Stimulated activated naive CD8-positive, alpha-beta T cell treated with anti-CD3 and anti-CD28 coated beads, Interleukin-15, amount 100 ng/mL, for 72 hours (primary cell): ENCODE measurements at places on chromosomes 13 and 19.

DNA sequence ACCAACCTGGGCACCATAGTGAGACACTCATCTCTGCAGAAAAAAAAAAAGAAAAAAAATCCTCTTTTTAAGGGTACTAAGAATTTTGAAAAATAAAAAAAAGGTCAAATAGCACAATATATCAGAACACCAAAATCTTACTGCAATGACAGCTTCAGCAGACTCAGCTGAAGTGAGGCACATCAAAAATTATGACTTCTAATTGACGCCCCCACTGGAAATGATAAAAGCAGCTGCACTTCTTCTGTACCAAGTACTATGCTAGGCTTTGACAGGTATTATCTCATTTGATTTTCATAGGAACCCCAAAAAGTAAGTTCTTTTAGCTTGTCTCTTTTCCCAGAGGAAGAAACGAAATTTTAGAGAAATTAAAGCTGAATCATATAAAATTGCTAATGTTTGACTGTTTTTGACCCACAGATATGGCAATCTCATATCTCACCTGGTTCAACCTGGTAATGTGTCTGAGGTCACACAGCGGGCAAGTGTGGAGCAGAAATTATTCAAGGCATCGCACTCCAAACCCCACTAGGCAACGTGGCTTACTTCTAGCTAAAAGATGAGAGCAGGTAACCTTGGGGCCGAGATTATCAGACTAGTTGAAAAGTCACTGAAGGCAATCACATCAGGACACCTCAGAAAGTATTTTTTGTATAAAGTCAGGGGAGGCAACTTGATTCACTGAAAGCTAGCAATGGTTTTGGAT lies 78.1 kb downstream of the TNFSF11 start:
- no peak for DNase-seq

DNA sequence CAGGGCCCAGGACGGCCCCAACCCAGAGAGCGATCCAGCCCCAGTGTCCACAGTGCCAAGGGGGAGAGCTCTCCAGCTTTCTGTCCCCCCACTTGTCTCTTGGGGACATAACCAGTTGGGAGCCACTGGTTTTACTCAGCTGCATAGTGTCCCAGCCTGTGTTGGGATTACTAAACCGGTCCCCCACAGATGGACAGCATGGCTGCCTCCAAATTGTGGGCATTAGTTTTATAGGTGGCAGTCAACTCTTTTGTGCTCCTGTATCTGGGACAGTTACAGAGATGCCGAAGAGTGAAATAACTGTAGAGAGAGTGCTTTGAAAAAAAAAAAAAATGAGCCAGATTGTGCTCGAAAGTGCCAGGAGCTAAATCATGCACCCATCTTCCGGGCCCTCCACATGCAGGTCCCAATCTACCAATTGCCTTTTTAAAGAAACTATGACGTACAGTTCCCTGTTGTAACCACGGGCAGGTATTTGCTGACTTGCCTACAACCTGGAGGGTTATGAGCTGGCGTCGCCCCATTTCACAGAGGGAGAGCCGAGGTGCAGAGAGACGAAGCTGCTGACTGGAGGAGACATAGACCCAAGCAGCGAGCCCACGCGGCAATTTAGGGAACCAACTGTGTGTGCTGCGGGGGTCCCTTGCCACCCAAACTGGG lies 2.4 kb upstream of the NFIC start:
- DNase-seq = no peak

DNA sequence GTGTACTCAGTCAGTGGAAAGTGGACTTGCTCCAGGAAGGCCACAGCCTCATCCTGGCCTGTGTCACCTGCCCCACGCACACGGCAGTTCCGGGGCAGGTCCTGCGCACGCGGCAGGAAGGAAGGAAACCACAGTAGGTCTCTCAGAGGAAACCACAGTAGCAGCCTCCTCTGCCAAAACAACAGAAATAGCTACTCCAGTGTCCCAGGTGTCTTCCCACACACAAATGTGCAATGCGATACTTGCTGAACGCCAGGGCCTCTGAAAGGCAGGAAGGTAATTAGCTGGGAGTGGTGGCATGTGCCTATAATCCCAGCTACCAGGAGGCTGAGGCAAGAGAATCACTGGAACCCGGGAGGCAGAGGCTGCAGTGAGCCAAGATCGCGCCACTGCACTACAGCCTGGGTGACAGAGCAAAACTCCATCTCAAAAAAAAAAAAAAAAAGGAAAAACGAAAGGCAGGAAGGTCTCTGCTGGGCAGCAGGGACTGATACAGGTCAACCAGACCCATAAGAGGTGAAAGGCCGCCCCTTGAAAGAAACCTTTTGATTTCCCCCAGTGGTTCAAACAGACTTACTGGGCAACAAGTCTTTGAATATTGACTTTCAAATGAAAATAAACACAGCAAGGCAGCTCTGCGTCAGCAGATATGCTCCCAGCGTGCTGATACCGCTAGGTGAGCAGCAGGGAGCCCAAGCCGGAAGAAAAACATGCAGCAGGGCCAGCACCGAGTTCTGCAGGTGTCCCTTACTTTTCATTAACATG lies 49.5 kb downstream of the CRYL1 start:
- peak; percentile 40 for DNase-seq

- peak; percentile 71 for DNase-seq
Measured at GRCh38 chr19:58009666-58010301, 7.2 kb upstream of the ZNF606 start.

GRCh38 chr13:51212758-51213157 lies 9.4 kb upstream of the FAM124A start:
- no peak for DNase-seq

GRCh38 chr19:16883522-16883921 lies 5.3 kb upstream of the F2RL3 start:
- DNase-seq = no peak

GRCh38 chr19:38649305-38650171 lies 2.1 kb downstream of the ACTN4 start:
- no peak for DNase-seq

DNA sequence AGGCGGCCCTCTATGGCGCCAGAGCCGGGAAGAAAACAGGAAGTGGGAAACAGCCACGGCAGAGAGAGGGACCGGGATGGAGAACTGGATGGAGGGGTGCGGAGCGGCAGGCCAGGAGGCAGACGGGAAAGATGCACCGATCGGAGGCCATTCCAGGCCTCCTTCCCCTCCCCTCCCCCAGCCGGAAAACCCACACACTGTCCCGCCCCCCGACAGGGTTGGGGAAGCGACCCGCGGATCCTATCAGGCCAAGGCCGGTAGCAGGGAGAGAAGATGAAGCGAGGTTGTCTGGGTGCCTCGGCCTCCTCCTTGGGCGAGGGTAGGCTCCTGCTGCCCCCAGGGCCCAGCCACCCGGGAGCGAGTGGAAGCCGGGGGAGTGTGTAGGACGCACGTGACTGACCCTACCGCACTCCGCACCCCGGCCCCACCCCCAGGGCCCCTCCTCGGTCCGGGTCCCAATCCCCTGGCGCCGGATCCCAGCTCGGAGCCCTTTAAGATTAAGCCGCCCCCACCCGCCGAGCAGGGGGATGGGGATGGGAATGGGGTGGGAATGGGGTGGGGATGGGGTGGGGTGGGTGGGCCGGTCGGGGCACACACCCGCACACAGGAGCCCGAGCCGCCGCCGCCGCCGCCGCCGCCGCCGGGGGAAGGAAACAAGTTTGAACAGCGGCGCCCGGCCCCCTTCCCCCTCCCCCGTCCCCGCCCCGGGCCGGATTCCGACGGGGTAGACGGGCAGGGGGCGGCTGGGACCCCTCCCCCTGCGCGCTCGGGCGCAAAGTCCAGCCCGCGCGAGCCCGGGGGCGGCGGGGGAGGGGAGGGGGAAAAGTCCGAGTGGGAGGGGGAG lies 1.5 kb downstream of the ERF start:
- DNase-seq = peak; percentile 53

DNA sequence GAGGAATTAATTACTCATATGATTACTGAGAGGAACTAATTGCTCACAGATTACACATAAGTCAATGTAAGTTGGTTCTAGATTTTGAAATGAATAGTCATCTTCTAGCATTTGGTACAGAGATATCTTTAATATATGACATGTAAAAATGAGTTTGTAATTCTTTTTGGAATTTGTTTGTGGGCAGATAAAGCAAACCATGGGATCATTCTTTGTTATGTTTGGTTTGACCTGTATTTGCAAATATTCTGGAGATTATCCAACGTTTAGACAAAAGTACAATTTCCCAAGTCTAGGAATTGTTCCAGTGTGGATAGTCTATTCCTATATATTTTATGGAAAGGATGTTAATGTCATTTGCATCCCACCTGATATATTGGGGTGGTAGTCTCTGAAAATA lies 309.6 kb upstream of the EDNRB start:
- no peak for DNase-seq

- no peak for DNase-seq
Measured at GRCh38 chr13:29716493-29716892, 121.0 kb upstream of the SLC7A1 start.

- DNase-seq = no peak
Measured at GRCh38 chr13:31767175-31767900, 28.0 kb downstream of the RXFP2 start.

DNA sequence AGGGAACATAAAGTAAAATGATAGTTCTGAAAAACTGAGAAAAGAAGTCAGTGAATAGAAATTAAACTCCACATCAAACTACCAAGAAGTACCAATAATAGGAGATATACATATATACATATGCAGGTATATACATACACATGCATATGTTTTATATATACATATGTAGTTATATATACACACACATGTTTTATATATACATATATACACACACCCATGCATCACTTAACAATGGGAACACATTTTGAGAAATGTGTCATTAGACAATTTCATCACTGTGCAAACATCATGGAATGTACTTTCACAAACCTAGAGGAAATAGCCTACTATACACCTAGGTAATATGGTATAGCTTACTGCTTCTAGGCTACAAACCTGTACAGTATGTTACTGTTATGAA lies 626.8 kb upstream of the PCDH9 start:
- no peak for DNase-seq

GRCh38 chr19:19642506-19643157 lies 825 bp downstream of the GMIP start:
- no peak for DNase-seq

DNA sequence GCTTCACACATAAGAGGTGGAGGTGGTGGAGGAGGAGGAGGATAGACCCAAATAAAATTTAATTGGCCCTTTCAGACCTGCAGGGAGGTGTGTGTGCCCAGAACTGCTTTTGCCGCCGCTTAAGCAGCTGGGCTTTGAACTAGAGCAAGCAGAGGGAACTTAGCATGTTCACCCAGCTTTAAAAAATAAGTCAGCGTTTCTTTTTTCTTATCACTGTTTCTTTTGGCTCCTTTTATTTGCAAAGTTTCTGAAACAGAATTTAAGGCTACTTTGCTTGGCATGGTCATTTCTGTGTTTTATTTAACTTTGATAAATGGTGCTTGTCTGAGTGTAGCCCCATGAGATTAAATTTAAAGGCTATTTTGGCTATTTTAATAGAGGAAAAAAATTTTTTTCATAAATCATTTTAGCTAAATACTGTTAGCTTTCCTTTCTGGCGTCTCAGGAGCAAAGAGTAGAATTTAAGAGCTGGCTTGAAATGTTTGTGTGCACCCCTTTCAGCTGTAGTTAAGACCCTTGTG lies 43.3 kb upstream of the RNF113B start:
- no peak for DNase-seq

DNA sequence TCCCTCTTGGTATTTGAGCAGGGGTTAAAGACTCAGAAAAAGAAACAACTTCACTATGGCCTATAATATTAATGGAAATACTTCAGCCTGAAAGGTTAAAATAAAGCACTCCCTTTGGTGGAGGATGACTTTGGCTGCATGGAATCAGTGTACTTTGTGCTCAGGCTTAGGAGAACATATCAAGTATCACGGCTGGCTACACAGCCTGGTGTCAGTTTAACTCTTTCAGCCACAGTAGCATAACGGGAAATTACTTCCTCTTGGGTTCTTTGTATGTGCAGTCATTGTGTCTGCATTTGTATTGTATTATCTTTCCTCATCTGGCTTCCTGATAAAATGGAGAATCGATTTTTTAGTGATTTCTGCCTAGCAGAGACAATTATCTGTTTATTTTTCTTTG lies 239.0 kb downstream of the GGACT start:
- no peak for DNase-seq

- DNase-seq = no peak
Measured at GRCh38 chr19:43777163-43777695, 3.5 kb downstream of the KCNN4 start.

GRCh38 chr13:72390909-72391308 lies 336.5 kb downstream of the MZT1 start:
- DNase-seq = no peak

GRCh38 chr13:20411638-20412342 lies 113.9 kb downstream of the CRYL1 start:
- peak; percentile 22 for DNase-seq

- DNase-seq = no peak
Measured at GRCh38 chr19:45771311-45771933, 2.4 kb upstream of the SIX5 start.

DNA sequence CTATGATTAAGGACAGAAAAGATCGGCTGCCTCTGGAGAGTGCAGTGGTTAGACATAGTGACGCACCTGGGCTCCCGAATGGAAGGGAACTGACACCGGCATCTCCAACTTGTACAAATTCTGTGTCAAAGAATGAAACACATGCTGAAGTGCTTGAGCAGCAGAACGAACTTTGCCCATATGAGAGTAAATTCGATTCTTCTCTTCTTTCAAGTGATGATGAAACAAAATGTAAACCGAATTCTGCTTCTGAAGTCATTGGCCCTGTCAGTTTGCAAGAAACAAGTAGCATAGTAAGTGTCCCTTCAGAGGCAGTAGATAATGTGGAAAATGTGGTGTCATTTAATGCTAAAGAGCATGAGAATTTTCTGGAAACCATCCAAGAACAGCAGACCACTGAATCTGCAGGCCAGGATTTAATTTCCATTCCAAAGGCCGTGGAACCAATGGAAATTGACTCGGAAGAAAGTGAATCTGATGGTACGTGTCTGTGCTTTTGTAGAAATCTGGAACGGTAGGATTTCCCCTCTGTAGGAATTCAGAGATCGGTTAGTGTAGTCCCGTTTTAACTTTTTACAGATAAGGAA lies 16.9 kb downstream of the ERCC5 start:
- no peak for DNase-seq
